ENCODE measurements at places on chromosomes 3 and 15.
A peak's percentile ranks its signal among the peaks of the same experiment; 100 is the strongest.

DNA sequence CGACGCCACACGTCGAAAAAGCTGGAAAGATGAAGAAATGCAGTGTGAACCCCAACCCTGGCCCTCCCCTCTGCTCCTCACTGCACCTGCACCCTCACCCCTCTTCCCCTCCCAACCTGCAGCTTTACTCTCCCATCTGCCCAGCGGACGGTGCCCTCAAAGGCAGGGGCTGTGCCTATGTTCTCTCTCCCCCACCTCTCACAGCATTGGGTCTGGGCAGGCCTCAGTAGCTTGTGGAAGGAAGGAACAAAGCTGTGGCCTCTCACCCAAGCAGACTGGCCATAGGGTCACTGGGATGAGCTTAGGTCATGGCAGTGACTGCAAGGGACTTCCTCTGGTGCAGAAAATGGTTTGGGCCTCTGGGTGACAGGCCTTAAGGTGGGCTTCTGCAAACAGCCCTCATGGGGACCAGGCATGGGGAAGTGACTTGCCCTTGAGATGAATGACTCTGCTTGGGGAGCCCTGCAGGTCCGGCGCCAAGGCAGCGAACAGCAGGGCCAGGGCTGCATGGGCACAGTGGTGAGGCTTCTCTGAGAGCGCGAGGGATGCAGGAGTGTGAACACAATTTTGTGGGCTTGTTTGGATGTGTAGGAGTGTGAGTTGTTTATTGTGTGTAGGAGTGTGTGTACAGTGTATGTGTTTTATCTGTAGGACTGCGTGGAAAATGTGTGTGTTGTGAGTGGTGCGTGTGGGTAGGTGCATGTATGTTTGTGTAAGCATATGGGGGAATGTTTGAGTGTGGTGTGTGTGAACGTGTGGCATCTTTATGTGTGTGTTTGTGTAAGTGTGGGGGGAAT is 29.2 kb downstream of the SRPRB start:
- no peak for DNase-seq

DNA sequence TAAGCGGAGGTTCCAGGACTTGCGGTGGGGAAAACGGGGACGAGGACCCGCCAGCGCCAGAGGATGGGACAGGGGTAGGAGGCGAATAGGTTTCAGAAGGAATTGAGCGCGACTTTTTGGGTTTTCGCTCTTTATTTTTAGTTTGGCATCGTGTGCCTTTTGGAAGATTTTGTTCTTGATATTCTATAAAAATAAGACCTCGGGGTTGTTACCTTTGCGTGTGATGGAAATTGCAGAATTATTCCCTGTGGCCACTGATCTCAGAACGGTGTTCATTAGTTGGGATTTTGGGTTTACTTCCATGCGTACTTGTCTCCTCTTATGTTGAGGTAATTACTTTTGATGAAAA is 453 bp upstream of the CCDC14 start:
- DNase-seq = no peak

- no peak for DNase-seq
These were observed 86.1 kb upstream of the PROK2 start for GRCh38 chr3:71870966-71871512.

GRCh38 chr3:189632242-189632641 is 1.1 kb downstream of the TP63 start:
- DNase-seq = no peak

DNA sequence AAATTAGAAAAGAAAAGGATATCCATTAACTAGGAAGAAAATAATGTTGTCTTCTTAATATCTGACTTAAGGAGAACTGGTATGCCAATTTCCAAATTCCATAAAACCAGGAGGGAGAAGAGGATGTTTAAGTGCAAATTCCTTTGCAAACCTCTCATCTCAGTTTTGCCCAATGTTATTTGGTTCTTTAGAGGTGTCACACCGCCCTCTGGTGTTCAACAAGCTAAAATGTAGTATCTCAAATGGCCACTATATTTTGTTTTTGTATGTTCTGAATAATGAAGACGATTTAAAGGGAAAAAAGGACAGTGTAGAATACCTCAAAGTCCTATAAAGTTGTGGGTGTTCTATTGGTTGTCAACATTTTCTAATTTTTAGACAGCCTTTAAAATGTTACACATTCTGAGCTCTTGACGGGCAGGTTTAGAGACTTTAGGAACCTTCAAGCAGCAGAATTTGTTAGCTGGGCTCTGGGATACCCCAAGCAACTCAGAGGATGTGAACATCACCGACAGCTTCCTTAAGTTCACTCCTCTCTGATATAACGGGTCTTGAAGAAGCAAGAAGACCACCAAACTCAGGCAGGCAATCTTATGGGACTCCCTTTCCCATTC is 458.3 kb downstream of the MFSD1 start:
- peak; percentile 89 for DNase-seq

DNA sequence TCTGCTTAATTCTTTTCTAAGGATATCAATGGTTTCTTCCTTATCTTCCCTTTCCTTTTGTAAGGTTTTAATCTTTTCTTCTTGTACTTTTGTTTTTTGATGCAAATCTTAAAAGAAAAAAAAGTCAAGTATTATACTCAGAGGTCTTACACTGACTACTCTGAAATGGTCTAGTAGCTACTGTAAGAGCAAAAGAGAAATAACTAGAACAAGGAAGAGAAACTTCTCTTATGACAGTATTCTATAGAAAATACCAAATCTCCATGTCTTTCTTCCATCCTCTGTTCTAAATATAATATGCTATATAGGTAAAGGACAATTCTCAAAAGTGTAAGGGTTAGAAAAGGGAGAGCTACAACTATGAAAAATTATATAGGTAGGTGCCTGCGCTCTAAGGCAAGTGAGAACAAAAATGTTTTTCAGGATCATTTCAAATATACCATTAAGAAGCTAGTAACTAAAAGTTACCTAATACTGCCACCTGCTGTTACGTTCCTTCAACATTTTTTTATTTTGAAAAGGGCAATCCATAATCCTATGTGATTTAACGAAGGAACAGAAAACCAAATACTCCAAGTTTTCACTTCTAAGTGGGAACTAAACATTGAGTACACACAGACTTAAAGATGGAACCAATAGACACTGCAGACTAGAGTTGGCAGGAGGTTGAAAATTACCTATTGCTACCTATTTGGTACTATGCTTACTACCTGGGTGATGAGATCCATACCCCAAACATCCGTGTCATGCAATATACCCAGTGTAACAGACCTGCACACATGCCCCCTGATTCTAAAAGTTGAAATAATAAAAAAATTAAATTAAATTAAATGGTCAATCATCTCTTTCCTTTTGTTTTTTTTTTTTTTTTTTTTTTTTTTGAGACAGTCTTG is 36.7 kb downstream of the CIP2A start:
- peak; percentile 75 for DNase-seq
